Activated CD8-positive, alpha-beta memory T cell treated with anti-CD3 and anti-CD28 coated beads, Interleukin-2, amount 10 ng/mL, durations not matched to agents 7 days and 5 days (primary cell): ENCODE measurements at places on chromosomes 1 and 21. TPM values are rescaled to one million over a fixed set of nuclear protein-coding genes. Genes with fewer than 3 reads are reported as not detected.
A peak's percentile ranks its signal among the peaks of the same experiment; 100 is the strongest.

KIAA1614 gene
- total RNA-seq = 0.12 TPM

- H3K27ac ChIP-seq = no peak overlapping the region
- no peak for DNase-seq
- no peaks in the 10 kb centered on the region for H3K4me1 ChIP-seq
Observed at GRCh38 chr1:177847843-177848242, 122.0 kb downstream of the SEC16B start.

GRCh38 chr1:20654104-20654690 lies 7.0 kb downstream of the DDOST start:
- H3K4me3 ChIP-seq = no peak overlapping the region
- peaks cover 52% of the 10 kb centered on the region for H3K36me3 ChIP-seq
- H3K27ac ChIP-seq = no peak overlapping the region

GRCh38 chr1:53294567-53294966 lies 33.3 kb downstream of the LRP8 start:
- H3K27me3 ChIP-seq = no peaks in the 10 kb centered on the region
- peaks cover 37% of the 10 kb centered on the region for H3K4me1 ChIP-seq
- no peak overlapping the region for H3K4me3 ChIP-seq
- H3K36me3 ChIP-seq = no peaks in the 10 kb centered on the region
- peak overlapping the region; percentile 69 for H3K27ac ChIP-seq

DNA sequence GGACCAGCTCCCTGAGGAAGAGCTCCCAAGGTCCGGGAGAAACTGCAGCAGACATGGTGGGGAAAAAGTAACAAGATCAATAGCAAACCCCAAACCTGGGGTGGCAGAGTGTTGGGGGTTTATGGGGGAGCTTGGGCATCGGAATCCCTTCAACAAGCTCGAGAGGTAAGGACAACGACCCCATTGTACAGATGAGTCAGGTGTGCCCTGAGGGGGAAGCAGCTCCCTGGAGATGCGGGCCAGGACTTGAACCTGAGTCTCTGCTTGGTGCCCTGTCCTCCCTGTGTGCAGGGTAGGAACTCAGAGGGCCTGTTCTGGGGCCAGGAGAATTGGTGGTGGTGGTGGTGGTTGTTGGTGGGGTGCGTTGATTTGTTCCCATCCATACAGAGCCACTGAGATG lies 125.4 kb downstream of the PTPRU start:
- no peaks in the 10 kb centered on the region for H3K4me1 ChIP-seq
- H3K27me3 ChIP-seq = peaks cover 9% of the 10 kb centered on the region
- H3K36me3 ChIP-seq = no peaks in the 10 kb centered on the region

- no peaks in the 10 kb centered on the region for H3K4me1 ChIP-seq
- H3K27ac ChIP-seq = no peak overlapping the region
- no peak for DNase-seq
- H3K27me3 ChIP-seq = peaks cover 10% of the 10 kb centered on the region
- H3K4me3 ChIP-seq = no peak overlapping the region
Observed at GRCh38 chr1:15452866-15453571, 3.5 kb upstream of the CELA2A start.

DNA sequence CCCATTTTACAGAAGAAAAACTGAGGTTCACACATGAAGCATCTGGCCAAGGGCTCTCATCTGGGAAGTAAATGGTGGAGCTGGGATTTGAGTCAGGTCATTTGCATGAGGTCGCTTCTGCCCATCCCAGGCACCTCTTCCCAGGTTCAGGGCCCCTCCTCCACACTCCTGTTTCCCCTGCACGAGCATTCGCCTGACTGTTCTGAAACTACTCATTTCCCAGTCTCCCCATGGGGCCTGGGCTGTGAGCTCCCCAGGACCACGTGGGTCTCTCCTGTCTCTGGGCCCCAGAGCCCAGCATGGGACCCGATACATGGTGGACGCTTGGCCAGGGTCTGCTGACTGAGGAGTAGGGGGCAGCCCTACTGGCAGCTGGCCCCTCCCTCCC lies 360.8 kb downstream of the MATN1 start:
- no peaks in the 10 kb centered on the region for H3K4me1 ChIP-seq
- H3K27ac ChIP-seq = no peak overlapping the region
- DNase-seq = peak; percentile 33
- no peak overlapping the region for H3K4me3 ChIP-seq
- no peaks in the 10 kb centered on the region for H3K36me3 ChIP-seq

DNA sequence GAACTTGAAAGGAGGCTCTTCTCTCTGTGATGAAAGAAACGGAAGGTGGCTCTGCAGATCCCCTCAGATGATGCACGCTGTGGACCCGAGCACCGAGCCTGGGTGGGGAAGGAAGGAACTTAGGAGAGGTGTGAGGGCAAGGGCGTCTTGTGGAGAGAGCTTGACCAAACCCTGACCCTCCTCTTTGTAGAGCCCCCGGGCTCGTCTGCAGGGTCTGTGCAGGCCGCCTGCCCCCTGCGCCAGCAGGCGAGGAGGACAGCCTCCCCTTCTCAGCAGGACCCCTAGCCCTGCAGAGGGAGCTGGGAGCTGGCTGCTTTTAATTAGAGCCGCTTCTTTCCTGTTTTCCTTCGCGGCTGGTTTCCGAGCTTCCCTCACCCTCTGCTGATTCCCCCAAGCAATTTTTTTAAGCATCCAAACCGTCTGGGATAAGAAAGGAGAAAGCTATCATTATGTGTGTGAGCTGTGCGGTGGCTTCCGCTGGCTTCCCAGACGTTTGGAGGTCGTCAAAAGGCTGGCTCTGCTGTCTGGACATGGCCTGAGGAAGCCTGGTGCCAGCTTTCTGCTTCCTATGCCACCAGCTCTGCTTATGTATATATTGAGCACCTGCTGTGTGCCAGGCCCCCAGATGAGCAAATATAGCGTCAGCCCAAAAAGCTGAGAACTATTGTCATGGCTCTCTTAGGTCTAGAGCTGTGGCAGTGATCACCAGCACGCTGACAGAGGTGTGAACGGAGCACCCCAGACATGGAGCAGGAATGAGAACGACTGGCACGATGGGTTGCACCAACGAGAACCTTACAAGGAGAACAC lies 160.2 kb upstream of the IRF2BP2 start:
- H3K36me3 ChIP-seq = peaks cover 2% of the 10 kb centered on the region
- peaks cover 44% of the 10 kb centered on the region for H3K4me1 ChIP-seq
- no peaks in the 10 kb centered on the region for H3K27me3 ChIP-seq
- H3K27ac ChIP-seq = no peak overlapping the region
- peak; percentile 37 for DNase-seq
- no peak overlapping the region for H3K4me3 ChIP-seq

- H3K4me1 ChIP-seq = peaks cover 18% of the 10 kb centered on the region
- peaks cover 35% of the 10 kb centered on the region for H3K36me3 ChIP-seq
- H3K27ac ChIP-seq = no peak overlapping the region
- H3K4me3 ChIP-seq = no peak overlapping the region
Observed at GRCh38 chr21:15749082-15749860, 19.5 kb downstream of the USP25 start.

TMEM61 gene
- total RNA-seq = not detected

NPHP4 gene
- 20.3 TPM for total RNA-seq

DNA sequence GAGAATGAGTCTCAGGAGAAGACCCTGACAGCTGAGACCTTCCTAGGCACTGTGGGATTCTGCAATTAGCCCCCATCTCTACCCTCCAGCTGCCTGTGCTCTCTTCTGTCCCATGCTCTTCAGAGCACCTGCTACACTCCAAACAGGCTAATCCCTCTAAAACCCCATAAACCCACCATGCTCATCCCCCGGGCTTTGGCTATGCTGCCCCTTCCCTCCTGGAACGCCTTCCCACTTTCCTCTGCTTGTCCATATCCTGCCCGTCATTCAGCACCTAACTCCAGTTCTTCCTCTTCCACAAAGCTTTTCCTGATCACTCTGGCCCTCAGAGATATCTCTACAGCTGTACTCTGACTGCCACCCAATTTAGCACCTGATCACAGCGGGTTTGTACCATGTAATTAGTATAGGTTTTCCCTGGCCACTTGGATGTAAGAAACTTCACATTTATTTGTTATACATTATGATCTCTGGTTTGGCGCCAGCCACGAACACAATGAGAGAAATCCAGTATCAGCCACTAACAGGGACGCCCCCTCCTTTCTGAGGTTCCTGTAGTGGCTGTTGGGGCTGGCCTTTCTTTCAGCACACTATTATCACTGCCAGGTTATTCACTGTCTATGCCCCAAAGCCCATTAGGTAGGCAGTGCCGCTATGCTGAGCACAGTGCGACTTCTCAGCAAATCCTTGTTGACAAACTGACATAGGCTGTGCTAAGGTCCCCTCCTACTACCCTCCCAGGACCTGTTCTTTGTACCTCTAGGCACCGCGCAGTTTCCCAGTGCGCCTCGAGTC lies 45.1 kb downstream of the CDC7 start:
- peaks cover 37% of the 10 kb centered on the region for H3K36me3 ChIP-seq
- H3K27ac ChIP-seq = no peak overlapping the region
- DNase-seq = no peak
- H3K27me3 ChIP-seq = no peaks in the 10 kb centered on the region

DNA sequence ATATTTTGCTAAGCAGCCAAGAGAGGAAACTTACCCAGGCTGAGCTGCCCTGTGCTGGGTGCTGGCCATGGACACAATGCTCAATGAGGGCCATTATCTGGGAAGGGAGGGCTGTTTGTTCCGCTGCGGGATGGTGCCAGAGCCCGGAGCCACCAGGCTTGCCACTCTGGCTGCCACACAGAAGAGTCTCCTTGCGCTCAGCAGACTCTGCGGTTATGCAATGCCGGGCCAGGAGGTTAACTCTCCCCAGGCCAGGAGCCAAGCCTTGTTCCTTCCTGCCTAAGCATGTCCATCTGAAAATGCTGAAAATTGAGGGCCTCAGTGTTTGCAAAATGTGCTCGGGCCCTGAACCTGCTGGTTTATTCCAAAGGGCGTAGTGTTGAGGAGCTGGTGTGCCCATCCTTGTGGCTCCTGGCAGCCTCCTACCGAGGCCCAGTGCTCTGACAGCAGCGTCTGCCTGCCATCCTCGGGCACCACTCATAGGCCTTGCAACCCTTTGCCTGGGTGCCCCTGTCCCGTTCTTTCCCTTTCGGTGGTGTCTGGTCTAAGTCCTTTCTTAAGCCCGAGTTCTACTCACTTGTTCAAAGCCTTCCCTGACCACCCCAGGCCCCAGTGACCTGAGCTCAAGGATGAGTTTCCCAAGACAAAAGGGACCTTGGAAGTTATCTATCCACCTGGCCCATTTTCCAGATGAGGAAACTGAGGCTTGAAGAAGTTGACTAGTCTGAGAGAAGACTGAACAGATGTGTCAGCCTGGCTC lies 133.8 kb upstream of the EDN2 start:
- H3K27me3 ChIP-seq = no peaks in the 10 kb centered on the region
- peaks cover 23% of the 10 kb centered on the region for H3K4me1 ChIP-seq
- no peak overlapping the region for H3K27ac ChIP-seq
- no peak overlapping the region for H3K4me3 ChIP-seq
- DNase-seq = no peak
